Activated CD8-positive, alpha-beta memory T cell treated with anti-CD3 and anti-CD28 coated beads for 24 hours (primary cell): ENCODE measurements at places on chromosomes 3 and 15.

GRCh38 chr3:139117136-139117675, 72.5 kb upstream of the PRR23C start:
- DNase-seq, result no peak

DNA sequence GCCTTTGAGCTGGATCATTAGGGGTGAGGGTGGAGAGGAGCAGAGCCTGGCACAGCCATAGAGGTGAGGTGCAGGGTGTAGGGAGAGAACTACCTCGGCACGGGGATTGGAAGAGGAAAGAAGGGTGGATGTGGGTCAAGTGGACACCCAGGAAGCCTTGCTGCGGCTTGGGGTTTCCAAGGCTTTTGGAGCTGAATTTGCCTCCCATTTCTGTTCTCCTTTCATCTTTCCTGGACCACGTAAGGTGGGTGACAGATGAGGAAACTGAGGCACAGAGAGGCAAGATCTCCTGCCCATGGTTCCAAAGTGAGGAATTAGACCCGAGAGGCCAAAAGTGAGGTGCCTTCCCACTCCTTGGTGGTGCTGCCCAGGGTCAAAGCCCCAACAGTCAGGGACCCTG, 35.4 kb upstream of the SFMBT1 start:
- no peak for DNase-seq

DNA sequence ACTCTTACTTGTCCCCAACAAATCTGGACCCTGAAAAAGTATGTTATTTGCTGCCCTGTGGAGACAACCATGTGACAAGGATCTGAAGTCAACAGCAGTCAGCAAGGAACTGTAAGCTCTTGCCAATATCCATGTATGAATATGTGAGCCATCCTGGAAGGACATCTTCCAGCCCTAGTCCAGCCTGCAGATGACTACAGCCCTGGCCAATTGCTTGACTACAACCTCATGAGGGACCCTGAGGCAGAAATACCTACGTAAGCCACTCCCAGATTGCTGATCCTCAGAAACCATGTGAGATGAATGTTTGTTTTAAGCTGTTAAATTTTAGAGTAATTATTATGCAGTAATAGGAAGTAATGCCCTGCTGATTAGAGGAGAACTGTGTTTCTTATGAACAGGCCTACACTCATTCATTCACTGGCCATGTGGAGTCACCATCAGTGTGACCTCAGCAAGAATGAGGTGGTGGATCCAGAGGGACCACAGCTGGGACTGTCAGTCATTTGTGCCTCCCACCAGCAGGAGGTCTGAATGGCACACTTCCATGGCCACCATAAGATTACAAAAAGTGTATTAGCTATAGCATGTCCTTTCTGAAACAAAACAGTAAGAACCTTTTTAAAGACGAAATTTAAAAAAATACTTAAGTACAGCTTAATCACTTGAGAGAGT, 92.6 kb downstream of the TFDP2 start:
- DNase-seq, result no peak

DNA sequence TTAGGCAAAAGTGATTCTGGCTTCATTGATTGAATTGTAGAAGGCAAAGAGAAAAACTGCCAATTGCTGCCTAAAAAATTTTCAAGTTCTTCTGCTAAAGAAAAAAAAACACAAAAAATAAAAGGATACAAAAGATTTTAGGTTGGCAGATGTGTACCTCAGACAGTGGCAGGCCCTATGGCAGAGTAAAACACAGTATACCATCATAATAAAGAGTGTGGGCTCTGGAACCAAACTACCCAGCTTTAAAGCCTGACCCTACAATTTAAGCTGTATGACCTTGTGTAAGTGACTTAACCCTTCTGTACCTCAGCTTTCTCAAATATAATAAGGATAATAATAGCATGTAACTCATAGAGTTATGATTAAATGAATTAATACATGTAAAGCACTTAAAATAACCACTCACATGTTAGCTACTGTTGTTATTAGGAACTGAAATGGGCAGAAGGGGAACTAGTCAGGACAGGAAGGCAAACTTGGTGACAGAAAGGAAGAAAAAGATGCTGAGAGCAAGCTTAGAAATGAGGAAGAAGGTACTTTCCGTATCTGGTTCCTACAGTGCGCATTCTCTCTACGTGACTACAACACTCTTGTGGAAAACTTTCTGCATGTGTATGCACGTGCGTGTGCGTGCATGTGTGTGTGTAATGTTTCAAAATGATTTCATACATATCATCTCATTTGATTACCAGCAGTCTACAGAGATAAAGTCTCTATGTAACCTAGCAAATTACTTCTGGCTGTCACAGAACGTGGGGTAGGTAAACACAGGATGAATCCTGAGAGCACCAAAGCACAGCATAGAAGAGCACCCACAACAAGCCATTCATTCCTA, 13.6 kb upstream of the GATM start:
- no peak for DNase-seq

DNA sequence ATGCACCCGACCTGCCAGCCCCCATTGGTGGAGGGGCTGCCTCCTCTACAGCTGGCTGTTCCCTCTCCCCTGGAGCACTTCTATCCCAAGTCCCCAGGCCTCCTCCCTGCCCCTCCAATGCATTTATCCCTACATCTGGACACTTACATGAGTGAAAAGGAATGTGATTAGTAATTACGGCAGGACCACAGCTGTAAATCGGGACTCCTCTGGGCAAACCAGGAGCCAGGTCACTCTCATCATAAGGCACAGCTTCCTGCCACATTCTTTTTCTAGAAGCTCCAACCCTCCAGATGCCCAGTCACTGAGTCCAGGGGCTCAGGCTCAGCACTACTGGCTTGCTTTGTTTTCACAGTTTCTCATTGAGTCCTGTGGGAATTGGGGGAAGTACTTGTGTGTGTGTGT, 54.3 kb downstream of the IL20RB start:
- DNase-seq, result peak; percentile 48

DNA sequence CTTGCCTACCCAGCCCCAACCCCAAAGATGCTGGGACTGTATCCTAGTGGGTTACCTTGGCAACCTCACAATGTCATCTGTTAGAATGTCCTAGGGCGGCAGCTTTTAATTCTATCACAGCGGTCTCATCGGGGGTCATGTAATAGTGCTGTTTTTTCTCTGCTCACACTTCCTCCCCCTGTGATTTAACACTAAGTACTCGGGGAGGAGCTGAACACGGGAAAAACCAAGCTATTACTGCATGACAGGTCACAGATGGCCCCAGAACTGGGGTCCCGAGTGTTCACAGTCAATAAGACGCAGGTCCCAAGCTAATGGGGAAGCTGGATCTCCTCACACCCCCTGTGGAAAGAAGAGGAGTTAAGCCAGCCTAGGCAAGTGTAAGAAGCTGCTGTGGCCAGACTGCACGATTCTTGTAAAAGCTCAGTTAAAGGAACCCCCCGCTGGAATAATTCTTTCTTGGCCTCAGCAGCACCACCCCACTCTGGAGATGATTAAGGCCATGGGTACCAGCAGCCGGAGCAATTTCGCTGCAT, 2.5 kb upstream of the RFTN1 start:
- no peak for DNase-seq

- peak; percentile 82 for DNase-seq
Observed at GRCh38 chr15:31360843-31361763, 34.5 kb downstream of the KLF13 start.

GRCh38 chr3:125634336-125634950, 39.1 kb upstream of the OSBPL11 start:
- no peak for DNase-seq

- DNase-seq, result no peak
Observed at GRCh38 chr3:113831103-113831355, 7.6 kb upstream of the GRAMD1C start.

GRCh38 chr15:81040757-81041156, 40.0 kb downstream of the TLNRD1 start:
- peak; percentile 3 for DNase-seq

DNA sequence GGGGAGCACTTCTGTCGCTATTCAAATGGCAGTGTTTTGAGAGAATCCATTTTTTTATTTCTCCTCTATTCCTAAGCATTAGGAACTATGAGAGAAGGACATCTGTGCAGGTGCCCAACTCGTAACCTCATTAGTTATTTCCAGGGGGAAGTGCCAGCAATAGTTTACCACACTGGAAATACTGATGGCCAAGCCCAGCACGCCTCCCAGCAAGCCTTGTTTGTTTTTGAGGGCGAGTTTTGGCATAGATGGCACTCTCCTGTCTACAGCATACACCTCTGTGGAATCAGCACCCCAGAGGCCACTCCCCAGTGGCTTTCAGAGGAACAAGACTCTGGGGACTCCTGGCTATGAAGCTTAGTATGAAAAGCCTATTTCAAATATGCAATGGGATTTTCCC, 36.6 kb downstream of the FAN1 start:
- DNase-seq, result no peak

DNA sequence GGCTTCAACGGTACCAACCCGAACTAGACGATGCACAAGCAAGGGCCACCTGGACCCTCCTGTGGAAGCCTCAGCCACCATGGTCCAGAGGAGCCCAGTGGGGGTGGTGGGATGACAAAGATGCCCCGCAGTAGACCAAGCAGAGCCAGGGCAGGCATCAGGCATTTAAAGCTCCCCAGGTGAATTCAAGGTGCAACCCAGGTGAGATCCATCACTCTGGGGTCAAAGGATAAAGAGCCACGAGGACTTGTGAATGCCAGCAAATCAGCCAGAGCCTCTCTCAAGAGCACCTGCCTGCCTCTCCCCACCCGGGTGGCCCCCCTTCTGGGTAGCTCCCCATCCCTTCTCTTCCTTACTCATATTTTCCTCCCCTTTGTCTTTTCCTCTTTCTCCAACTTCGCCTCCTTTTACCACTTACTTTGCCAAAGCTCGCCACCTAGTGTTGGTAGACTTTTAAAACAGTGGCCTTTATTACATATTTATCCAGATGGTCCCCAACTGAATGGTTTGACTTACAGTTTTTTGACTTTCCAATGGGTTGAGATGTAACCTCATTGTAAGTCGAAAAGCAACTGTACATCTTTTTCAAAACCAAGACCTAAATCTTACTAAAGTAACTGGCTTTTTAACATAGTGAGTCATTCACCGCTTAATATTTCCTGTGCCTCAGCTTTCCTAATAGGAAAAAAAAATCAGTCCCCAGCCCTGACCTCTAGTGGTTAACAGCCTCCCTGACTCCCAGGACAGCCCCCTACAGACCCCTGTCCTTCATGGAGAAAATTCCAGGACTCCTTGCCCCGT, 18.8 kb downstream of the PLA2G4F start:
- peak; percentile 15 for DNase-seq
